Cortex of kidney (tissue), 1 donor: ENCODE measurements at places on chromosomes 5 and 9.

DNA sequence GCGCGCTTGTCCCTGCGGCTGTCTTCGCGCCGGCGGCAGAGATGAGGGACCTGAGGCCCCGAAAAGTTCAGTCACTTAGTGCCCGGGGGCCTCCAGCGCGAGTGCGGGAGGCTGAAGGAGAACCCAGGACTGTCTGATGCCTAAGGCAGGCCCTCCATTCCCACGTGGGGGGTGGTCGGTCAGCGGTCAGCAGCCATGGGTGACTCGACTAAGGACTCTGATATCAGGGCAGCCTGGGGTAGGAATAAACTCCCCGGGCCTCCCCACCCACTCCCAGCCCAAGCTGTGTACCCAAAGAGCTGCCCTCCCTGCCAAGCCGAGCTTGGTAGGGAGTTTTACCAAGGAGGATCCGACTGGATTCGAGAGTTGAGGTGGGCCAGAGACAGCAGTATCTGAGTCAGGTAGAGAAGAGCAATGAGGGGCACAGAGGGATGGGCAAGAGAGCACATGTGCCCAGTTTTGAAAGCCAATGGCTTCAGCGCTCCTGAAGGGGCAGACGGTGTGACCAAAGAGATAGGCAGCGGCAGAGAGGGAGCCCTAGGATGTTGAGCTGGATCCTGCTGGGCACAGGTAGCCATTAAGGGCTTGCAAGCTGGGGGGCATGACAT, 787 bp downstream of the FGFR4 start:
- DNase-seq = no peak

- no peak for DNase-seq
These were observed 60.3 kb upstream of the EPB41L4B start for GRCh38 chr9:109381011-109381729.

DNA sequence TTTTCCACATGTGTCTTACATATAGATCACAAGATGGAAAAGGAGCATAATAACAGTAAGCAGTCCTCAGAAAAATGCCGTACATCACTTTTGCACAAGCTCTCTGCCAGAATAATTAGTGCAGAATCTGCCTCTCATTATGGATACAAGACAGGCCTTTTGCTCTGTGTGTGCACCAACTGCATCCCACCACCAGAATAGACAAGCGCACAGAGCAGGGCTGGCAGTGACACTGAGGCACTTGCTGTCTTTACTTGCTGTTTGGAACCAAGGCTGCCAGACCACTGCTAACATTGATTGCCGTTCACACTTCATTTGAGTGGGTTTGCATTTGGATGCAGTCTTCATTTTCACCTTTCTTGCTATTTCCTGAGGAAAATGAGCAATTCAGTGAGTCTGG, 741.3 kb downstream of the TLE1 start:
- no peak for DNase-seq

DNA sequence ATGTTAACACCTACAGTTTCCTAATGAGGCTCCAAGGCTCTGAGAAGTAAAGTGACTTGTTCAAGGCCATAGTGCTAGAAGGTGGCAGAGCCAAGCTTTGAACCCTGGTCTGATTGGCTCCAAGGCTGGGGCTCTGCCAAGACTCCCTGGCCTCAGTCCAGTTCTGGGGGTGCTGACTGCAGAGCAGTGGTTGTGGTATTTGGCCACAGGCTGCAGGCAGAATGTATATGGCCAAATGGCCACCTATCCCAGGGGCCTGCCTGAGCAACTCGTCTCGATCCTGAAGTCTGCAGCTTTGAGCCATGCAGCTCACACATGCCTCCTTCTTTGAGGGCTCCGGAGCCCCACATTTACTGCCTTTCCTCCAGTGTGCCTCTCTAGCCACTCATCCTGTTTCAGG, 9.7 kb upstream of the NEK6 start:
- no peak for DNase-seq

GRCh38 chr9:130542457-130543228, 36.7 kb upstream of the FUBP3 start:
- DNase-seq = no peak

DNA sequence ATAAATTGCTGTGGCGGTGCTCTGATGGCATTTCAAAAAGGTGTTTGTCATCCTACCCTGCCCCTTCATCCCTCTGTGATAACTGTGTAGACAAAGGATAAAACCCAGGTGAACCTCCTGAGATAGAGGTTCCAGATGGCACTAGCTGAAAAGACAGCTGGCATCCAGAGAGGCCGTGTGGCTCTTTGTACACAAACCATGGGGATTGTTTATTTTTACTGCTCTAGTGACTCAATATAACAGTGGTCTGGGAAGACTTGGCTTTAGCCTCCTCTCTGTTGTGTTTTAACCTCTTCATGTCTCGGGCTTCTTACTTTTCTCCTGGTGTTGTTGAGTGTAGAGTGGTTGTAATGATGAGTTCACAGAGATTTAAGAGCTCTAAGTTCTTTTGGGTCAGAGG, 48.8 kb downstream of the SH3GL2 start:
- DNase-seq = no peak

DNA sequence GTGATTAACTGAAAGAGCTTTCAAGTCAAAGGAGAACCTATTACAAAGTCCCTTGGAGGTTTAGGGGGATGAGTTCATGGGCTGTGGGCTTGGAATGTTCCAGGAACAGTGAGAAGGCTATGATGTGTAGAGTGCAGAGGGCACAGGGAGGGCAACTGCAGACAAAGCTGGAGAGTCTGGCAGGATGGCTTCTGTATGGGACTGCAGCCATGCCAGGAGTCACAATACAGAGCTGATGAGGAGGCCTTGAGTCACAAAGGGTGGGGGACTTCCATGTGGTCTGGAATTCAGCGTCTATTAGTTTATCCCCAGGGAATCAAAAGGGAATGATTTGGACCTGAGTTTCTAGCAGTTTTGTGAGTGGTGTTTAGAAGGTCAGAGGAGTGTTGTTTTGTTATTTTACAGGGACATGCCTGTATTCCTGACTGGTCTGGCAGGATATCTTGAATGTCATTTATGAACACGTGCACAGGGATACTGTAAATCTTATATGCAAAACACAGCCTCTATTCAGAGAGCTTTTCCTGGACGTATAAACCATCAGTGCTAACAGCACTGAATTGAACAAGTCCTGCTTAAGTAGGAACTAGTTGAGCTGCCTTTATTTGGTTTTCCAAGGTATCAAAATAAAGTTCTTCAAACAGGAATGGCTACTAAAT, 14.3 kb upstream of the TEK start:
- DNase-seq = no peak

DNA sequence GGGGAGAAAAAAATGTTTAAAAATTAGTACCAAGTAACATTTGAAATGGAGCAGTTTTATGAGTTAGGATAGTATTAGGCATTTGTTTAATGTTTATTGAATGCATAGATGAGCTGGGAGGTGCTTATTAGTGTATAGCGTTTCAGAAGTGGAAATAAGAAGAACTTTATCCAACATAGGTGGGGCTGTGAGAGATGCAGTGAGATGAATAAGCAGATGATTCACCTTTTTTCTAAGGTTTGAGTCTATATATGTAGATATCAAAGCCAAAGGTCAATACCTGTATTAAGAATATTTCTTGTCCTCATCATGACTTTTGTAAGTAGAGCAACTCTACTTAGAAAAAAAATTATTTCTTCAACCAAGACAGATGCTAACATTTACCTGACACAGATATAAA, 54.6 kb upstream of the POU4F3 start:
- no peak for DNase-seq

GRCh38 chr5:90342576-90342975, 67.0 kb downstream of the CETN3 start:
- no peak for DNase-seq

DNA sequence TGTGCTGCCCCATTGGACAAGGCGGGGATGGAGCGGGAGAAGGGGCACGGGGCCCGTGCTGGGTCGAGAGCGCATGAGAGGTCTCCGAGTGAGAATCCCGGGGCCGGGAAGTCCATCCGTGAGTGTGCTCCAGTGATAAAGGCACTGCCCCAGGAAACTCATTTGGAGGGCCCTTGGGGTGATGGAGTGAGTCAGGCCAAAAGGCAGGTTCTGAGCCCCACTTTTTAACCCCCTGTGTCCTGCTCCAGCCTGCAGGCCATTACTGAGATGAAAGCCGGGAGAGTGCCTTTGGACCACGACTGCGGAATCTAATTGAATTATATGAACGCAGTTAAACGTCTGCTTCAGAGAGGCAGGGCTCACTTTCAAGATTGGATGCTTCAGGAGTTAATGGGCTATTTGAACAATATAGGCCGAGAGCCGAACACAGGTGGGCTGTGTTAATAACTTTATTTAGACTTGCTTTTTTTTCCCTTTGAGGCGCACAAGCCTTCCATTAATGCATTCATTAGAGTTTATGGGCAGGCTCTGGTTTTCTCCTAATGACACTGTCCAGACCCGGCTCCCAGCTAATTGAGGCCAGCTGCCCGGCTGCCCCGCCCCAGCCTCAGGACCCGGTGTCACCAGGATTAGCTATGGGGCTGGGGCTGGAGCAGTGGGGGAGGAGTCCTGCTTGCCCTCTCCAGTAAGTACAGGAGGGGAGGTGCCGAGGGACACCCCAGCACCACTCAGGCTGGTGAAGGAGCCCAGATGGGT, 79.1 kb upstream of the LMX1B start:
- DNase-seq = no peak
